Cortex of kidney (tissue), 1 donor: ENCODE measurements at places on chromosomes 12 and 14.

DNA sequence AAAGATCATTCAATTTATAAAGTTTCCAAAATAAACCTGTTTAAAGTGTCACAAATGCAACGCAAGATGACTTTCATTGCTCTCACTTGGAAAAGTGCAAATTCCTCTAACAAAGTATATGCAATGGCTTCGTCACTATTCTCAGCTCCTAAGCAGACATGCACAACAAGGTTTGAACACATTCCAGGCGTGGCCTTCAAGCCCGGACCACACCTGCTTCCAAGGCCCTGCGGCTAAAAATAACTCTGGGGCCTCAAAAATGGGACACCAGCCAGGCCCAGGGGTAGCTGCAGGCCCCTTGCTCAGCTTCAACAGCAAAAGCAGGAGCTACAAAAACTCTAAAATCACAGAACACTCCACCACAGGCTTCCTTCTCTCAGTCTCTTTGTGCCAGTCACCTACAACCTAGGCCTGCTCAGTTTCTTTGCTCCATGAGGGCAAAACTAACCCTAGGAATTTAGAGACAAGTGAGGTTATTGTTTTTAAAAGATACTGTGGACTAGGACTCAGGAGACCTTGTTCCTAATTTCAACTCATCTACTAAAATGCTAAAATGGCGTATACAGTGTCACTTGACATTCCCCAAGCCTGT lies 29.3 kb downstream of the DUSP16 start:
- no peak for DNase-seq

GRCh38 chr12:58809064-58809607 lies 111.2 kb downstream of the LRIG3 start:
- DNase-seq: no peak

DNA sequence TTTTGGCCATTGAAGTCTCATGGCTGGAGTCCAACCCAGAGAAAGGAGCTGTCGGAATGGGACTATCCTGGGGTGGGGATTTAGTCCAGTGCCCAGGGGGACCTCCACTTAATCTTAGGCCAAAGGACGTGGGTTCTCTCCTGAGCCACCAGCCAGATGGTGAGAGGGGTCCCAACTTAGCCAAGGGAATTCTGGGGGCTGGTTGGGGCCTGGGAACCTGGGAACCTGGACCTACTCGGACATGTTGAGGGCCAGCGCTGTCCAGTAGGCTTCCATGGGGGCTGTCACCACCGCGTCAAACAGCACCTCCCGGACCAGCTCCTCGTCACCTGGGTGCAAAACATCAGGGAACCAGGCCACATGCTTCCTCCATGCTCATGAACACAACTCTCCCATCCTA lies 33.4 kb downstream of the LRTM2 start:
- no peak for DNase-seq

- DNase-seq: no peak
These were observed 234.1 kb downstream of the KTN1 start for GRCh38 chr14:55814064-55814463.

DNA sequence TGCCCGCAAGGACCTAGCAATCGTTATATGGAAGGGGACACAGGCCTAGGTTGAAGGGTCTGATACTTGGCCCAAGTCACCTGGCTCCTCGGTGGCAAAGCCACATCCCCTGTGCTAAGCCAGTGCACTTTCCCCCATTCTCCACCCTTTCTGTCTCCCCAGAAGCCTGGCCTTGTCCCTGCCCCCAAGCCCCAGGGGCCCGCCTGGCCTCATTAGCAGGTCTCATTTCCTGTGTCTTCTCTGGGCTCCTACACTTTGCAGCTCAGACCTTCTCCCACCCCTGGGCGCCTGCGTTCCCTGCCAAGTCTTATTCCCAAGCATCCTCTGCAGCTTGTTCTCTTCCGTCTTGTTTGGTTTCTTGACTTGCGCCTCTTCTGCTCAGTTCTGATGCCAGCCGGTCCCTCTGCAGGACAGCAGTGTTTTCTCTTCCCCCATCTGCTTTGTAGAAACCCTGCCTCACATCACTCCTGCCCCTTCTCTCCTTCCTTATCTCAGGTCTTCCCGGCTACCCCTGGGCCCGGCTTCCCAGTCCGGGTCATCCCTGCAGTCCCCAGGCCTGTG lies 66.7 kb downstream of the SLC24A4 start:
- no peak for DNase-seq

DNA sequence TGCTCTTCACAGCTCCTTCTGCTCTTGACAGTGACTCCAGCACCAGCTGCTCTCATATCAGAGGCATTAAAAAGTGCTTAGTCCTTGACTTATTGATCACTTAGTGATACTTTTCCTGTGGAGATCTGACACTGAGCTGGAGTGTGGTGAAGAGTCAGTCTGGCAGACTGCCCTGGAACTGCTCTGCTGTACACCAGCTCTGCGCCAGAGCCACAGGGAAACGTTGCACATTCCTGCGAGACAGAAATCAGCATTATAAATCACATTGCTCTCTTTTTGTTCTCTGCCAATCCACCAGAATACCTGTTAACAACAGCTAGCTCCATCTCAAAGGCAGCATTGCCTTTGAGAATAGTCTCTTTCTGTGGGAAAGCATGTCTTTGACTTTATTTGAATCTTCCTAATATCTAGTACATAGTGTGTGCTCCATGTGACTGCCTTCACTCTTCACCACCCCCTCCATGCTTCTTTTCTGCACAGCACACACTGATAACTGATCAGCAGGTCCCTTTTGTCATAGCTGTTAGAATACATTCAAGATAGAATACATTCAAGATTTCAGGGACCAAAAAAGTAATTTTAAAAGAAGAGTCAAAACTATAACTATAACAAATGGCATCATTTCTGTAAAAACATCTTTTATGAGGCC lies 48.2 kb upstream of the VSX2 start:
- DNase-seq: no peak

GRCh38 chr12:76029982-76030340 lies 1.6 kb downstream of the PHLDA1 start:
- DNase-seq: no peak

- DNase-seq: no peak
These were observed 2.3 kb downstream of the ETV6 start for GRCh38 chr12:11651785-11652184.
